ENCODE measurements at places on chromosomes 3 and 15.

- DNase-seq = no peak
Measured at GRCh38 chr3:108228286-108228685, 6.1 kb upstream of the IFT57 start.

- DNase-seq = peak; percentile 53
Measured at GRCh38 chr3:157532529-157533297, 29.5 kb upstream of the VEPH1 start.

- DNase-seq = no peak
Measured at GRCh38 chr3:23153436-23153835, 49.7 kb upstream of the UBE2E2 start.

DNA sequence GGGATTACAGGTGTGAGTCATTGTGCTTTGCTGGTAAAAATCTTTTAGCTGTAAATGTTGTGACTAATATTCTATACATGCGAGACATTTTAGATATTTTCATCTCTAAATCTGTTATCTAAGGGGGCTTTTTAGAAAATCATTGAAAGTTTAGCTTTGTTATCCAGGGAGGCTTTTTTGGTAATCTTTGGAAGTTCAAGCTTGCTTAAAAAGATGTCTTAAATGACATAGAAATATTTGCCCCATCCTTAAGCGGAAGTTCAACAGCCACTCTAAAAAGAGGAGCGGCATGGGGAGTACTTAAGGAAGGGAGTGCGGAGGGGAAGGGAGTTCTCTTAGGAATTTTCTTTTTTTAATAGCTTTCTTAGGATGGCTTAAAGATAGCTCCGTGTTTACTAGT lies 26.1 kb downstream of the DNAJC13 start:
- DNase-seq = no peak

DNA sequence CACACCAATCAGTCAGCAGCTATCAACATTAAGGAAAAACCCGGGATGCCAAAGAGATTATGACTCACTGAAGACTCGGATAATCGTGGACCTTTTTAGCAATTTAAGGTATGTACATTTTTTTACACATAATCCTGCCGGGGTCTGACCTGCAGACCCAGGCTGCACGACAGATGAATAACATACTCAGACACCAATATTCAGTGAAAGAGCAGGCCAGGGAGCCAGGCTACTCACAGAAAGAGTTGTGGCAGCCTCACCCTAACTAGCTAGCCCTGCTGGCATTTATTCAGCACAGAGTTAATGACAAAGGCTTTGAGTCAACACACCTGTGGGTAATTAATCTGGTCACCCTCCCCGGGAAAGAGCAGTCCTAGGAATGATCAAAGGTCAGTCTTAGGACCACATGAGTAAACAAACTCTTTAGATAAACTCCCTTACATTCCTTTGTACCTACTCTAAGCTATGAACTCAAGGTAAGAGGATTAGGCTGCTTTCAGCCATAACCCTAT lies 727.5 kb downstream of the TBL1XR1 start:
- no peak for DNase-seq

All from NCI-H1092 (cell line).